CD8-positive, alpha-beta memory T cell (primary cell): ENCODE measurements at places on chromosomes 13 and 19.

GRCh38 chr13:23859455-23859854, 29.7 kb downstream of the MIPEP start:
- no peak for DNase-seq

DNA sequence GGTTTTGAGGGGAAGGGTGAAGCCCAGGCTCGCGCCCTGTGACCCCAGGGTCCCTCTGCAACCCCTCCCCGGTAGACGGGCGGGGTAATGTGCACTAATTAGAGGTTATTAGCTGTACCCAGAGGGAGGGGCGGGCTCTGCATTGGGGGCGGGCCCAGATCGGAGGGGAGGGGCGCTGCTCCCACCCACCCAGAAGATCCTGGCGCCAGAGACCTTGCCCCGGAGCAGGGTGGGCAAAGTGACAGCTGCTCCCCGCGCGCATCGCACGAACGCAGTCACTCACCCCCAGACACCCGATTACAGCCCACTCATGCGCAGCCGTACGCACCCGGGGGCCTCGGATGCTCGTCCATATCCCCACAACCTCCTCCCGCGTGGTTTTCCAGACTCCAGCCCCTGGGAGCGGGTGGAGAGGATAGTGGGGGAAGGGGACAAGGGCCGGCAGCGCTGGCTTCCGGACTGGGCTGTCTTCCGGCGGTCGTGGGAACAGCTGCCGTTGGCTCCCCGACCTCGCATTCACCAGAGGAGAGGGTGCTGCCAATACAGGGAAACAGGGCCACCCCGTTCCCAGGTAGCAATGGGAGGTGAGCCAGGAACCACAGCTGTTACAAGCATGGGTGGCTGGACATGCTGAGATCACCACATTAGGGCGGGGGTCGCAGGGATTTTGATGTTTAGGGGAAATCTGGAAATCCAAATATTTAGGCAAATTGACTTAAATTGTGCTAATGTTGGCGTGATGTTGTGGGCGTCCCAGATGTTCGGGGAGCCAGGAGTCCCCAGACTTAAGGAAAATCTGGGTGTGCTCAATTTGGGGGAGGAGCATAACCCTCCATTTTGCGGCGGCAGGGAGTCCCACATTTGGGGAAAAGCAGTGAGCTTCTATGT, 2.9 kb upstream of the HOOK2 start:
- peak; percentile 56 for DNase-seq

DNA sequence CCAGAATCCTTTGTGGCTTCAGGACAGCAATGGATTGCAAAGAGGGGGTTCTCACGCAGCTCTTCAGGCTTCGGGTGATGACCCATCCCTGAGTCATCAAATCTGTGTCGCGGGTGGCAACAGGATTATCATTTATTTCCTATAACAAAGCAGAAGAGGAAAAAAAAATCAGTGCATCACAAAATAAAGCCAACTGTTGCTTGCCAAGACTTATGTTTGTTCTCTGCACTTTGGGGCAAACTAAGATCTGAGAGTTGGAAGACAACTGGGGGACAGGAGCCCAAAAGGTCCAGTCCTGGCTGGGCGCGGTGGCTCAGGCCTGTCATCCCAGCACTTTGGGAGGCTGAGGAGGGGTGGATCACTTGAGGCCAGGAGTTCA, 6.4 kb downstream of the GNA15 start:
- no peak for DNase-seq

- no peak for DNase-seq
Measured at GRCh38 chr13:40492511-40492910, 173.9 kb downstream of the FOXO1 start.

DNA sequence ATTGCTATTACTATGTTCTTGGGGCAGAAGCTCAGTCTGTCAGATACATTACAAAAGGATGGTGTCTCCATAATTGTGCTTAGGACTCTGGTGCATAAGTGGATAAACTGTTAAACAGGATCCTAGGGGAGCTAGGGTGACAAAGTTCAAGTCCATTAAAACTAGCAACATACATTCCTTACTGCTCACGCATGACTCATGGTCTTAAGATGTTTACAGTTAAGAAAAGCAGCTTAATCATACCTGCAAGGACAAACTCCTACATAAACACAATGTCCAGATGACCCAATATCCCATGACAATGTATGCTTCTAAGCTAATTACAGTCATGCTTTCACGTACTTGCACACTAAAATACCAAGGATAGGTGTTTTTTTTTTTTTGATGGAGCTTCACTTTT, 3.5 kb upstream of the ZNF701 start:
- DNase-seq, result no peak

DNA sequence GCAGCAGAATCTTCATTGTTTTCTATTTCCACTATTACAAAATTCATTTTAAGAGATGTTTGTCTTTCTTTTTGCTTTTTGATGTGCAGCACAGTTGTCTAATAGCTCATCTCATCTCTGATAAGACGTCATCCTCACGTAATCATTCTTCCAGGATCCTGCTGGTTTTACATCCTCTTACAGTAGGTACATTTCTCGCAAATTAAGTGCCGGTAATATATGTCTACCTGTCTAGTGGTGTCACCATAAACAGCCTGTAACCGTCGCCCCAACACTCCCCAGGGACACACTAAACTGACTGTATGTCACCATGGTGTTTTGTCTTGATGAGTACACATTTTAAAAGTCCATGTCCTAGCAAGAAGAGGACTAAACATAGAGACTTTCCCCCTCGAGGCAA, 94.5 kb upstream of the VSTM2B start:
- DNase-seq, result no peak

DNA sequence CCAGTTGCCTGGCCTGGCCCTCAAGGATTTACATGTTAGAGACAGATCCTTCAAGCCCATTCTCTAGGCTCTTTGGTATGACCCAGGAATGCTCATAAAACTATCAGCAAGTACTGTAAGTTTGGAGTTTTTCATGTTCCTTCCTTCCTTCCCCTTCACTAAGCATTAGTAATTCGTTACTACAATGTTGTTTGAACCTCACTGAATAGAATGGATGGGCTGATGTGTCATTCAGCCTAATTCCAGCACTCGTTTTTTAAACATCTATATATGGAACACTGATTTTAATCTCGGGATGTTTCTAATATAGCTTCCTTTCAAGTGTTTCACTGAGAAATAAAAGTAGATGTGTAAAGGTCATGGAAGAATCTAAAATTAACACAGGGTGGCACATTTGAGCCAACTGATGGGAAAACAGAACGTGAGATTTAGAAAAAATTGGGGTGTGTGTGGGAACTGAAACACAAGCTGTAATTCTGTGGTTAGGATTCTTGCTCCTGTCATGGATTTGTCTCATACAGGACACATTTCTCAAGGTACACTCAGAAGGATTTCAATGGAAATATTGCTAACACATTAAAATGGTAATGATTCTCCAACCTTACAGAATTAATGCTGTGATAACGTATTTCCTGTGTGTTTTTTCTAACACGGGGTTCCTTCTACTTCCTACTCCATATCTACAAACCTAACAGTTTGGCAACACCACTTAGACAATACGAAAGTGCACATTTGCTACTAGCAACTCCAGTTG, 93.4 kb downstream of the FLT1 start:
- no peak for DNase-seq

GRCh38 chr19:54439174-54439851, 9.7 kb upstream of the LENG8 start:
- DNase-seq, result no peak

DNA sequence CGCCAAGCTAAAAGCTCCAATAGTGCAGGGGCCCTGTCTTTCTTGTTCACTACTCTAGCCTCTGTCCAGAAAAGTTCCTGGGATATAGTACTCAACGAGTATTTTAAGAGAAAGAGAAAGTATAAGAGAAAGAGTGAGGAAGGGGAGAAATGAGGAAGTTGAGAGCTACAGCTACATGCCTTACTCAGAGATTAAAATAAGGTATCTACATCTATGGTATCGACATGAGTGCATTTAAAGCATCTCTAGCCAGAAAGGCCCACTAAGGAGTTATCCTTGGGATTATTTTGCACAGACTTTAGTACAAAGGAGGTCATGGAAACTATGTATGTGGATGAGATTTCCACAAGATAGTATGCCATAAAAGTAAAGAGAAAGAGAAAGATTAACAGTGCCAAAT, 28.5 kb downstream of the MYCBP2 start:
- DNase-seq, result no peak

GRCh38 chr13:79341202-79341601, 64.9 kb downstream of the RBM26 start:
- DNase-seq, result no peak

- no peak for DNase-seq
Measured at GRCh38 chr19:13644645-13645044, 119.7 kb upstream of the MRI1 start.

GRCh38 chr13:37209621-37210580, 104.4 kb upstream of the CSNK1A1L start:
- no peak for DNase-seq

GRCh38 chr13:48585456-48585840, 52.6 kb upstream of the RCBTB2 start:
- DNase-seq, result no peak

GRCh38 chr13:113840541-113841352, 23.1 kb downstream of the GAS6 start:
- DNase-seq, result no peak

DNA sequence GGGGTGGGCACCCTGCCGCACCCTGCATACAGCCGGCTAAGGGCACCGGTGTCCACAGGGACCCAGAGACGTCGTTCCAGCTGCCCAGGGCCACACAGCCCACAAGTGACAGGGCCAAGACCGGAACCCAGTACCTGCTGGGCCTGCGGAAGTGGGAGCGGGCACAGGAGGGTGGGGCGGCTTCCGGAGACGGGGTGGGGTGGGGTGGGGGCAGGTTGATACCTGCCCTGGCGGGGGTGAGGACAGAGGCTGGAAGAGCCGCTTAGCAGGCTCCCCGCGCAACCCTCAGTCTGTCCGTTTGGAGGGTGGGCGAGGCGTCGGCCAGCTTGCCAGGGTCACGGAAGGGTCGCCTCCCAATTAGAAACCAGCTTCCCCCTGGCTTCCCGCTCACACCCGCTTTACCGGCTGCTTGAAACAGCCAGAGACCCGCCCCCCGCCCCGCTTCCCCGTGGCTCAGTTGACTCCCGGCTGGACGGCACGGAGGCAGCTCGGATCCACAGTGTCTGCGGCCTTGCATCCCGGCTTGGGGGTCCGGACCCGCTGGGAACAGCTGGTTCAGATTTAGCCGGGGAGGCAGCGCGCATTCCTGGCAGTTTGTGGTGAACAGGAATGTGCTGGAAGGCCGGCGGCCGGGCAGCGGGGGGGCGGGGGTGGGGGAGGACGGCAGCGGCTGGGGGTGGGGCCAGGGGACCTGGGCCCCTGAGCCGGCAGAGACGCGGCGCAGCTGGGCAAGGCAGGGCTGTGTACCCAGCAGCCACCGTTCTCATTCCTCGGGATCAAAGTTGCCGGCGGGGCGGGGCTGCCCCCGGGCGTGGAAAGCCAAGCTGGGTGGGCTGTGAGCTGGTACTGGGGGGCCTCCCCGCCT, 1.9 kb downstream of the CNN2 start:
- peak; percentile 58 for DNase-seq

DNA sequence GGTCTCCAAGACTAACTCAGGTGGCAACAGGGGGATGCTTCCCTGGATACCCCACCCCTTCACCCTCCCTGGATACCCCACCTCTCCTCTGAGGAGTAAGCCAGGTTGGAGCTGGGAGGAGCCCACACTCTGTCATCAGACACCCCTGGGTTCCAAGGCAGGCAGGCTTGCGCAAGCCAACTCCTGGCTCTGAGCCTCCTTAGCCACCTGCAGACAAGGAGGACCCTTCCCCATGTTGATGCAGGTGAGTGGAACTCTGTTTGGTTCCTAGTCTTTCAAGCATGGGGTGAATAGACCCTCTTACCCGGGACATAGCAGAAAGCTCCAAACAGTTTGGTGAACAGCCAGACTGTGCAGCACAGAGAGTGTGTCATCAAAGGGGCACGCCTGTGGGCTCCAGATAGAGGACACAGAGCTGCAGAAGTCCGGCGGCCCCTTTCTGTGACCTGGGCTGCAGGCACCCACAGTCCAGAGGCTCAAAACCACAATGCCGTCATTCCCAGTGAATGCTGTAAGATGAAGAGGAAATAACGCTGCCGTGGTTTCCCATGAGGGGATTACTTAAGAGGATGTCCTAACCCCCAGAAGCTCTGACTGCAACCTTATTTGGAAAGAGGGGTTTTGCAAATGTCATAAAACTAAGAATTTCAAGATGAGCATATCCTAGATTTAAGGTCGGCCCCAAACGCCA, 12.1 kb upstream of the HAS1 start:
- DNase-seq, result no peak

DNA sequence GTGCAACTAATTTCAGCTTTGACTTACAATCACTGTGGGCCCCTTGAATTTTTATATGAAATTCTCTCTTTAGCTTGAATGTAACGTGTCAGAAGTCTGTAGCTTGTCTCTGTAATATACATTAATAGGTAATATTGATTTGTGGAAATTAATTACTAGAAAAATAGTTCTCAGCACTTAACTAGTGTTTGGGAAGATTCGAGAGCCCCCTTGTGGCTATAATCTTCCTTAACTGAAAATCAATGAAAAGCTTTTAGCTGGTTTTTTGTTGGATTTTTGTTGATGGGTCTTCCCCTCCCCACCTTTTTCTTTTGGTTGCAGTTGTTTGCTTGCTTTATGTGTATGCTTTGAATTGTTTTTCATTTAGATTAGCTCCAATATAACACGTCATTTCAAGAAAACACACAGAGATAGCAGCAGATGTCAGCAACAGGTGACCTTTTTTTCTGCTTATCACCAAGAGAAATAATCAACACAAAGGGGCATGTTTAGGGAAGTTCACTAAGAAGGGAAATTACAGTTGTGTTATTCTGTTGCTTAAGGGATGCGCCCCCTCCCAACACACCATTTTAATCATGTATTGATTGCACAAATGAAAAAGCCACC, 176.8 kb downstream of the OXGR1 start:
- DNase-seq, result no peak

GRCh38 chr19:2412449-2412848, 14.9 kb downstream of the TIMM13 start:
- DNase-seq, result no peak

DNA sequence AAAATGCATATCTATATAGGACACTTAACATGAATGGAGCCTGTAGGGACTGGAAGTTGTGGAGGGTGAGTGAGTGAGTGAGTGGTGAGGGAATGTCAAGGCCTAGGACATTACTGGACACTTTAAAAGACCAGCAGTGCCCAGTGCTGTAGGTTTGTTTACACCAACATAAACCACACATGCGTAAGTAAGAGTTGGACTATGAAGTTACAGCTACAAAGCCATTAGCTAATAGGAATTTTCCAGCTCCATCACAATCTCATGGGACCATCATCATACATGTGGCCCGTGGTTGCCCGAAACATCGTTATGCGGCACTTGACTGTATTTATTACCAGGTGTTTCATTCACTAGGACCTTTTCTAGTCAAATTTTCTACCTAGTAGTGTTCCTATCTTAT, 49.2 kb downstream of the LATS2 start:
- DNase-seq, result no peak
